Regular cardiac myocyte (primary cell): ENCODE measurements at places on chromosomes 11 and 22. TPM values are rescaled to one million over a fixed set of nuclear protein-coding genes. Genes with fewer than 3 reads are reported as not detected.

C11orf16 gene
- not detected in 2 replicates for total RNA-seq

SCN4B gene
- 0.28 TPM in 1 of 2 replicates, not detected in the other for total RNA-seq

SYT12 gene
- total RNA-seq: 0.19 and 2.0 TPM in 2 replicates

CHRNA10 gene
- total RNA-seq: 0.56 and 0.96 TPM in 2 replicates

ZNHIT2 gene
- 8.2 and 14.8 TPM in 2 replicates for total RNA-seq

BAIAP2L2 gene
- 0.56 and 1.7 TPM in 2 replicates for total RNA-seq

OR2AG1 gene
- not detected in 2 replicates for total RNA-seq

HYLS1 gene
- total RNA-seq: 2.8 and 11.1 TPM in 2 replicates

PGR gene
- total RNA-seq: under 0.01 and 0.19 TPM in 2 replicates

DCHS1 gene
- 1.1 and 1.3 TPM in 2 replicates for total RNA-seq

TAF6L gene
- 14.1 and 17.8 TPM in 2 replicates for total RNA-seq

LMO1 gene
- 0.19 TPM in 1 of 2 replicates, not detected in the other for total RNA-seq

FERMT3 gene
- total RNA-seq: 6.7 and 9.6 TPM in 2 replicates

ACER3 gene
- 6.2 and 18.8 TPM in 2 replicates for total RNA-seq

NAALAD2 gene
- 0.58 and 0.85 TPM in 2 replicates for total RNA-seq

HMOX1 gene
- 102 and 156 TPM in 2 replicates for total RNA-seq

DERL3 gene
- 0.56 and 1.3 TPM in 2 replicates for total RNA-seq

NOX4 gene
- 3.6 and 3.9 TPM in 2 replicates for total RNA-seq

SLC22A12 gene
- not detected in 2 replicates for total RNA-seq

PRODH gene
- total RNA-seq: not detected in 2 replicates

NCAM1 gene
- 0.58 and 0.85 TPM in 2 replicates for total RNA-seq

RASGRP2 gene
- 2.0 TPM in 1 of 2 replicates, not detected in the other for total RNA-seq

C11orf21 gene
- total RNA-seq: not detected in 2 replicates

SMIM35 gene
- not detected in 2 replicates for total RNA-seq

NEFH gene
- under 0.01 and 1.7 TPM in 2 replicates for total RNA-seq

GAB2 gene
- total RNA-seq: 8.1 and 16.1 TPM in 2 replicates

HOATZ gene
- total RNA-seq: under 0.01 TPM in 1 of 2 replicates, not detected in the other
